ENCODE measurements at places on chromosomes 11 and 22.

GRCh38 chr11:2468363-2469235 is 23.8 kb downstream of the KCNQ1 start:
- no peak for DNase-seq

GRCh38 chr11:101913656-101914055 is 1.2 kb upstream of the CEP126 start:
- no peak for DNase-seq

DNA sequence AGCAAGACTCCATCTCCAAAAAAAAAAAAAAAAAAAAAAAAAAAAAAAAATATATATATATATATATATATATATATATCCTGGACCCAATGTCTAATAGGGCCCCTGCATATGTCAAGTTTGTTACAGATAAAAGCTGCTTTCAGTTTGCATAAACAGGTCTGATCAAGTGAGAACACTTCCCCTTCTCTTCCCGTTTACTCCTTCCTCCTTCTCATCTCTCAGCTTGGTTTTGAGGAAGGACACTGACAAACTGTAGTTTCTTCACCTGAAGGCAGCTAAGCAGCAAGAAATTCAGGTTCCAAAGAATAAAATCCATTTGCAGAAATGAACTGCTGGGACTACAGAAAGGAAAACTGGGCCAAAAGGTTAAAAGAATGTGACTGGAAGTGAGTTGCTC is 11.7 kb downstream of the THOC5 start:
- no peak for DNase-seq

- no peak for DNase-seq
Observed at GRCh38 chr11:125136001-125136400, 24.6 kb upstream of the TMEM218 start.

GRCh38 chr11:48270621-48271020 is 7.0 kb downstream of the OR4X1 start:
- no peak for DNase-seq

DNA sequence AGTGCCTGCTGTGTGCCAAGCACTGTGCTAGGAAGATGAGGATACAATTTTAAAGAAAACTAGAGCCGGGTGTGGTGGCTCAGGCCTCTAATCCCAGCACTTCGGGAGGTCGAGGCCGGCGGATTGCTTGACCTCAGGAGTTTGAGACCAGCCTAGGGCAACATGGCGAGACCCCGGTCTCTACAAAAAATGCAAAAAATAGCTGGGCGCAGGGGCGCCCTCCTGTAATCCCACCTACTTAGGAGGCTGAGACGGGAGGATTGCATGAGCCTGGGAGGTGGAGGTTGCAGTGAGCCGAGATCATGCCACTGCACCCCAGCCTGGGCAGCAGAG is 8.3 kb downstream of the TPBGL start:
- DNase-seq, result no peak

GRCh38 chr11:65932558-65932919 is 12.7 kb upstream of the TSGA10IP start:
- DNase-seq, result no peak

DNA sequence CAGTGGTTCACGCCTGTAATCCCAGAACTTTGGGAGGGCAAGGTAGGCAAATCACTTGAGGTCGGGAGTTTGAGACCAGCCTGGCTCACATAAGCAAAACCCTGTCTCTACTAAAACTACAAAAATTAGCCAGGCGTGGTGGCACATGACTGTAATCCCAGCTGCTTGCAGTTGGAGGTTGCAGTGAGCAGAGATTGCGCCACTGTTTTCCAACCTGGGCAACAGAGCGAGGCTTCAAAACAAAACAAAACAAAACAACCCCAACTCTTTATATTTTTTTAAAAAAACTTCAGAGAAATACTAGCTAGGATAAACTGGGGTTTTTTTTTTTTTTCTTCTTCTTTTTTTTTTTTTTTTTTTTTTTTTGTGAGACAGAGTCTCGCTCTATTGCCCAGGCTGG is 31.8 kb upstream of the RAPSN start:
- no peak for DNase-seq

DNA sequence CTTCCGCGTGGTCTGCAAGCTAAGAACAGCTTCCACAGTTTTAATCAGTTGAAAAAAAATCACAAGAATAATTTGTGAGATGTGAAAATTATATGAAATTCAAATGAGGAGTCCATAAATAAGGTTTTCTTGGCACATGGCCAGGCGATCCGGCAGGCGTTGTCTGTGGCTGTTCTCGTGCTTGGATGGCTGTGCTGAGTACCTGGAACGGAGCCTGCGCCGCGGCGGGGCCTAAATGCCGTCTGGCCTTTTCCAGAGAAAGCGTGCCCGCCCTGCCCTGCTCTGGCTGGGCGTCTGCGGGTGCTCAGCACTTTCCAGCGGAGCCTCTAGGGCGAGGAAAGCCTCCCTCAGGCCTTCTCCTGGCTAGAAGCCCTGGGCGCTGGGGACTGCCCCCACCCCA is 41.8 kb downstream of the OSBPL5 start:
- no peak for DNase-seq

GRCh38 chr11:104830508-104830907 is 67.8 kb downstream of the CASP12 start:
- no peak for DNase-seq

GRCh38 chr11:119906376-119906775 is 177.4 kb upstream of the NECTIN1 start:
- no peak for DNase-seq

- DNase-seq, result no peak
Observed at GRCh38 chr11:63556404-63557013, 6.7 kb downstream of the PLAAT2 start.

GRCh38 chr11:58652726-58653280 is 30.3 kb downstream of the CNTF start:
- DNase-seq, result no peak

DNA sequence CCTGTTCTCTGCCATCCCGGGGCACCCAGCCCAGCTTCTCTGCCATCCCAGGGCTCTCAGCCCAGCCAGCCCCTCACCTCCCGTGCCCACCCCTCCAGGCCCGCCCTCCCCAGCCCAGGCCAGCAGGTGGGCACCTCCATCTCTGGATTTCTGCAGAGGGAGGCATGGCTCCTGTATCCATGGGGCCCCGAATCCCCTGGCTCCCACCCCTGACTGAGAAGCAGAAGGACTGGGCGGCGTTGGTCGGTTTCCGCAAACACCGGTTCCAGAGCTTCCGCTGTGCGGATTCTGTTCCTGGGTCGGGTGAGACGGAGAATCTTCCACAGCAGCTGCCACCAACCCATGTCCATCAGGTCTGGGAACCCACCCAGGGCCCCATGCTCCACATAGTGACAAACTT is 240.3 kb downstream of the BRD1 start:
- DNase-seq, result no peak

GRCh38 chr22:25361899-25362214 is 142.4 kb downstream of the CRYBB2 start:
- DNase-seq, result no peak

DNA sequence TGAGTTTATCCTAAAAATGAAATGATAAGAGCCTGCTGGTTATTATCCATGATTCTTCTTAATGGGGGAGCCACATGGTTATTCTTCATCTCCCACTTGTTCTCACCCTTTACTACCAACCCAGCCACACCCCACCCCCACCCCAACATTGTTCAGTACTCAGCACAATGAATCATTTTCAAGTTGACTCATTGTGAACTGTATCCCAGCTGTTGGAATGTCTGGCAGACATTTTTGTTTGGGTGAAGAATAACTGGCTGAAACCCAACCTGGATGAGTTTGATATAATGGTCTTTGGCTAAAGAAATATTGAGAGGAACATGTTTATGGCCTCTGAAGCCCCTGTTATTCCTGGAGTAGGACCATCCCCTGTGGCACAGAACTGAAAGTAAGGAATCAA is 136.2 kb downstream of the ELP4 start:
- no peak for DNase-seq

DNA sequence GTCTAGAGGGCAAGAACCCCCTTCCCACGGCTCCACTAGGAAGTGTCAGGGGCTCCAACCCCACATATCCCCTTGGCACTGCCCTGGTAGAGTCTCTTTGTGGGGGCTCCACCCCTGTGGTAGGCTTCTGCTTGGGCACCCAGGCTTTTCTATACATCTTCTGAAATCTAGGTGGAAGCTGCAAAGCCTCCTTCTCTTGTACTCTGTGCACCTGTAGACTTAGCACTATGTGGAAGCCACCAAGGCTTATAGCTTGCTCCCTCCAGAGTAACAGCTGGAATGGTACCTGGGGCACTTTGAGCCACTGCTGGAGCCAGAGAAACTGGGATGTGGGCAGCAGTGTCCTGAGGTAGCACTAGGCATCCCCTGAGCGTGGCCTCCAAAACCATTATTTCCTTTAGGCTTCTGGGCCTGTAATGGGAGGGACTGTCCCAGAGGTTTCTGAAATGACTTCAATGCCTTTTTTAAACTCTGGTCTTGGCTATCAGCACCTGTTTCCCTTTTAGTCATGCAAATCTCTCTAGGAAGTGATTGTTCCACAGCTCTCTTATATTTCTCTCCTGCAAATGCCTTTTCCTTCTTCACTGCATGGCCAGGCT is 68.4 kb downstream of the TRAF6 start:
- DNase-seq, result no peak

GRCh38 chr11:81255895-81256294 is 1477.8 kb downstream of the FAM181B start:
- no peak for DNase-seq

GRCh38 chr22:33380789-33381530 is 322.8 kb upstream of the SYN3 start:
- DNase-seq, result no peak

- DNase-seq, result no peak
Observed at GRCh38 chr11:71272161-71272560, 19.8 kb upstream of the SHANK2 start.

DNA sequence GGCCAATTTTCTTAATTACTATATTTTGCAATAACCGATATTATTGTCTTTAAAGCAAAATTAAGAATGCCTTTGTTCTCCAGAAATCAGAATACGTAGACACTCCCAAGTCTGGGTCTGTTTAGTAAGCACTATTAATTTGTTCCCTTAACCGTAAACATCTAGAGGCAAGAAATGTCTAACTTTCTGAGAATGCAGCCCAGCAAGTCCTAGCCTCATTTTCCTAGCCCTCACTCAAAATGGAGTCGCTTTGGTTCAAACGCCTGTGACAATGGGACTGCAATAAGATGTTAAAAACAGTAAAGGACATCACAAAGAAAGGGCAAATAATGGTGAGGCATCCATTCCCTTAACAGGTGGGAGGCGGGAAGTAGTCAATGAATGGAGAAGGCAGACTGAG is 280.7 kb downstream of the DLG2 start:
- DNase-seq, result no peak

- DNase-seq, result no peak
Observed at GRCh38 chr11:47541070-47541469, 11.9 kb downstream of the CELF1 start.

GRCh38 chr11:6452219-6452618 is 11.4 kb upstream of the HPX start:
- DNase-seq, result no peak

DNA sequence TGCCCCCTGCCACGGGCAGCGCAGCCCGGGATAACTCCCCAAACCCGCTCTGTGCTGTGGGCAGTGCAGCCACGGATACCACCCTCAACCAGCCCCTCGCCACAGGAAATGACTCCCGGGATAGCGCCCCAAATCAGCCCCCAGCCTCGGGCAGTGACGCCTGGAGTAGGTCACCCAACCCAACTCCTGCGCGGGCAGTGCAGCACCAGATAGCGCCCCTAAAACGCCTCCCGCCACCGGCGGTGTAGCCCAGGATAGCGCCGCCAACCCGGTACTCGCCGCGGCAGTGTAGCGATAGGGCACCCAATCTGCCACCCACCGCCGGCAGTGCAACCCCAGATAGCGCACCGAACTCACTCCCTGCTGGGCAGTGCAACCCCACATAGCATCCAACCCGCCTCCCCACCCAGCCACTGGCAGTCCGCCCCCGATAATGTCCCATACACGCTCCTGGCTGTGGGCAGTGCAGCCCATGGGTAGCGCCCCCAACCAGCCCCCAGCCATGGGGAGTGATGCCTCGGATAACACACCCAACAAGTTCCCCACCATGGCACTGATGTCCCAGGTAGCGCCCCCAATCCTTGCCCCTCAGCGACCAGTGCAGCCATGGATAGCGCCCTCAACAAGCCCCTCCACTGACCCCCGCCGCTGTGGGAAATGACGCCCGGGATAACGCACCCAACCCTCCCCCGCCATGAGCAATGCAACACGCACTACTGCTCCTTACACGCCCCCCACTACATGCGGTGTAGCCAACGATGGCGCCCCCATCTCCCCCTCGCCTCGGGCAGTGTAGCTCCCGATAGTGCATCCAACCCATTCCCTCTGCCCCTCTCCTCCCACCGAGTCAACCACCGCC is 1.5 kb downstream of the RFPL2 start:
- peak; percentile 61 for DNase-seq

All from D341Med (cell line).